ENCODE measurements at places on chromosomes 1 and 21.

- DNase-seq: no peak
Measured at GRCh38 chr1:67274623-67275325, 32.9 kb upstream of the IL12RB2 start.

- peak; percentile 55 for DNase-seq
Measured at GRCh38 chr1:8348777-8349472, 31.0 kb downstream of the SLC45A1 start.

DNA sequence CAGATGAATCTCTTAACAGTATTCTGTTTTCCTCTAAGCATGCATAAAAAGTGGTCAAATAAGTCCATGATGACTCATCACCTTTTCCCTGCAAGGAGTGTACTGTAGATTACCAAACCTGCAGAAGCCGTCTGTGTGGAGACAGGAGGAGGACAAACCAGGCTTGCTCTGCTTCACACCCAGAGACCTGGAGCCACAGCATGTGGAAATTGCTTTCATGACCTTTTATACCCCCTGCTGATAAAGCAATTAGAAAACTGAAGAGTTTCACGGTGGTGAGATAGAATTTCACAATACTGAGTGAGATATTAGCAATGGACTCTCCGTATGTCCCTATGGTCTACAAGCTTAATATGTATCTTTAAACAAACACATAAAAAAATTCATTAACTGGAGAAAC, 9.4 kb downstream of the CORT start:
- DNase-seq: no peak

DNA sequence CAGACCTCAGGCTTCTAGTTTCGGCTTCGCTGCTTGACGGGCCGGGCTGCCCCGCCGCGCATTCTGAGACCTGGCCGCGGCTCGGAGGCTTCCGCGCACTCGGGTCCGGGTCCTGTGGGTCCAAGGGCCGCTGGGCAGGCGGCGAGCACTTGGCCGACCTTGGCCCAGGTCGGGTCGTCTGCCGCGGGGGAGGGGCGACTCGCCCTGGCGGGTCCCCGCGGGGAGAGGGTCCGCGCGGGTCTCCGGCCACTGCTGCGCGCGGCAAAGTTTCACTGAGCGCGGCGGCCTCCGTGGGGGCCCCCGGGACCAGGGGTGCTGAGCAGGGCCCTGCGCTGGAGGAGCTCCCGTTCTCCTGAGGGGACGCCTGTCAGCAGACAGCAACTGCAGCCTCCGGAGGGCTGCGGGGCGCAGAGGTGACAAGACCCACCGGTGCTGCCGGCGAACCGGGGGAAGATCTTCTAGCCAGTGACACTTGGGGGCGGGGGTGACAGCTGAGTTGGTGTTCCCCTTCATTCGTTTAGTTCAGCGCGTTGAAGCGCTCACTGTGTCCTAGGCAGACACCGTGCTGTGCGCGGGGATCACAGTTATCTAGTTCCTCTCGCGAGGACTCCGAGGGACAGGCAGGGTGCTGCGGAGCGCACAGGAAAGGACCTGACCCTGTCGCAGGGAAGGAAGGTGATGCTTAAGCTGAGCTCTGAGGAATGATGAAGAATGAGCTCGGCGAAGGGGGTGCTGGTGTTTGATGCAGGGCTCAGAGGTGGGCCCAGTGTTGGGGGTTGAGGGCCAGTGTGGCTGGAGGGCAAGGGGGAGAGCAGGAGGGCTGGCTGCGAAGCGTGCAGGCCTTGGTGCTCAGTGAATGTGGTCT, 725 bp downstream of the MTFR1L start:
- peak; percentile 43 for DNase-seq

DNA sequence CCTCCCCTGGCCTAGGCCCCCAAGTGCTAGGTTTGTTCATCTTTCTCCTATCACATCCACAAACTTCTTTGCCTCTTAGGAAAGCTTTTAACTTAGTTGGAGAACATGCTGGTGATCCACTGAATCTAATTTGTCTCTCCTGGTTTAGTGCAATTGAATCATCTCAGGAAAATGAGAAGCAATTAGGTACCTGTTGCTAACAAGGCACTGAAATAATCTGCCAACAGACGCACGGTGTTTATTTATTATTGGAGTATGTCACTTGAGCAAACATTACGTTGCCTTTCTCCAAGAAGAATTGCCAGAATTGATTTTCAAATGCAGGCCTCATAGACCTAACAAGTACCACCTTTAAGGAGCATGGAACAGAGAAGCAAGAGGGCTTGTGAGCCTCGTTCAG, 309.4 kb downstream of the NFIA start:
- DNase-seq: no peak

DNA sequence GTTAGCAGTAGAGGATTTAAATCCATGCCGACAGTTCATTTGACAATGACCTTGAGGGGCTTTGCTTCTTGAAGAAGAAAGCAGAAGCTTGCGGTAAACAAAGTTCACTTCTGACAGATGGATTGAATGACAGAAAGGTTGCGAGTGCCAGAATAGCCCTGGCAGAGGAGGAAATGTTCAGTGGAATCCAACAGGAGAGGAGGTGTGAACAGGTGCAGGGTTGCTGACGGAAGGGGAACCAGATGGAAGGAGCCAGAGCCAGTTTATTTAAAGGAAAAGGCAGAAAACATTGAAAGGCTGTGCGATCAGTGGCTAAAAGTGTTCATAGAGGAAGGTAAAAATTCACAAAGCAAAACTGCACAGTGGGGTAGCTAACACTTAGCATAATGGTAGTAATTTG, 141.0 kb downstream of the SDCCAG8 start:
- no peak for DNase-seq

GRCh38 chr1:35881850-35882273, 1.1 kb upstream of the AGO1 start:
- no peak for DNase-seq

DNA sequence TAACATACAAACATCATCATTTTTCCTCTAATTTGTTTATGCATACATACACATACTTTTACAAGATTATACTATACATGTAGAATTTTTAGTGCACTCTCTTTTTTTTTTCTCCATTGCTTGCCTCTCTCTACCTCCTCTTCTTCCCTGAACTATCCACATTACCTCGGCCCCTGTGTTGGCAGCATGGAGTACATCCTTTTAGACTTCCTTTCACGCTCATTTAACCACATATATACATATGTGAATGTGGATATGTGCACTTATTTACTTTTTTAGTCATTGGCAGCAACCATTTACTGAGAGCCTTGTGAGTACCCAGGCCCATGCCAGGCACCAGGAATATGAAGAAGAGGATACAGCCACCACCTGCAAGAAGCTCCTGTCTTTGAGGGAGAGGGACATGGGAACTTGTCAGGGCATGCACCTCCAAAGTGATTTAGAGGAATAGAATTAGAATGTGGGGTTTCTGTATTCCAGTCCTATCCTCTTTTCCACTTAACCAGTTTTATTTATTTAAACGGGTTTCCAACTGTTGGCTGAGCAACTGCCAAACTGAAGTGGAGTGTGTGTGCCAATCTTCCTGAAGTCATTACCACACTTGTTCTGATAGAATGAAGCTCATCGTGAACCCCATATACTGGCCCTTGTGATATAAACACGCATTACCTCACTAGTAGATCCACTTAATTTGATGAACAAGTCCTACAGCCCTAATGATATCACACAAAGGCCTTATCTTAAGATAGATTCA, 212.6 kb downstream of the TNR start:
- no peak for DNase-seq

DNA sequence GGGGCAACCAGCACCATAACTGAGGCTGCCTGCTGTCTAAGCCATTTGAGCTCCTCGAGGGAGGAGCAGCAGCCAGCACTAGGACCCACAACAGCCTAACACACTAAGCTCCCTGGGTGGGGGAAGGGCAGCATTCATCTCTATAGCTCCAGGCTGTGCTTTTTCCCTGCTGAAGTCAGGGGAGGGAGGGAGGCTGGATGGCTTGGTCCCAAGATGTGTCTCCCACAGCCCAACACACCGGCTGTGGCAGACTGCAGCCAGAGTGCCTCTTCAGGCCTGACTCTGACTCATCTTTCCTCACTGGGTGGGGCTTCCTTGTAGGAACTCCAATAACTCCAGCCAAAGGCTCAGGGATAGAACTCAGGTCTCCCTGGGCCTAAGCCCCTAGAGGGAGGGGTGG, 296.3 kb downstream of the PRDM2 start:
- no peak for DNase-seq

DNA sequence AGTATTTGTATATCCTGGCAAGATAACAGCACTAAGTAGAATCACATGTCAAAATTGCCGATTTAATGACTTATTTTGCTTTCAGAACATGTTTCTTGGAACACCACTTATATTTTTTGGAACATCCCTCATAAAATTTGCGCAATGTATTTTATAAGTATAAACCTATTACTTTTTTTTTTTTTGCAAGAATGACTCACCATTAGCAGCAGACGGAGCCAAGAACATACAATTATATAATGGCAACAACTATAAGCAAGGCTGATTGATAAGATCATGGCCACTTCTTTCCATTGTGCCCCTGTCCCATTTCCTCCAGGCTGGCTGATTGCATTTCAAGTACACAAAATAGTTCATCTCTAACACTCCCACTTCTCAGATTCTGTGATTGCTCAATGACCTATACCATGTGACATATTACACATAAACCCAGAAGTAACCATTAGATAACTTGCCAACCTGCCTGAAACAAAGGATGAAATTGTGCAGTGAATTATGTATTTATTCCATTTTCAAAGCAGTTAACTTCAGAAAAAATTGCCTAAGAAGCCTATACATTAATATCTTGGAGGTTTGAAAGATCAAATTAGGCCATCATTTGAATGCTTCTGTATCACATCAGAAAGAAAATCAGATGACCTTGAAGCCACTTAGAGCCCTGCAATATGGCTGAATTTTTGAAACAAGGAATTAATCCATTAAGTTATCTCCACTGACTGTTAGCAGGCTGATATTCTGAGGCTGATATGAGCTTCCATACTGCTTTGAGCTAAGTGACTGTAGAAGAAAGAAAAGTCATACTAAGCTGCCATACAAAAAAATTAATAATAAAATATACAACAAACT, 77.8 kb upstream of the PRMT6 start:
- DNase-seq: no peak

DNA sequence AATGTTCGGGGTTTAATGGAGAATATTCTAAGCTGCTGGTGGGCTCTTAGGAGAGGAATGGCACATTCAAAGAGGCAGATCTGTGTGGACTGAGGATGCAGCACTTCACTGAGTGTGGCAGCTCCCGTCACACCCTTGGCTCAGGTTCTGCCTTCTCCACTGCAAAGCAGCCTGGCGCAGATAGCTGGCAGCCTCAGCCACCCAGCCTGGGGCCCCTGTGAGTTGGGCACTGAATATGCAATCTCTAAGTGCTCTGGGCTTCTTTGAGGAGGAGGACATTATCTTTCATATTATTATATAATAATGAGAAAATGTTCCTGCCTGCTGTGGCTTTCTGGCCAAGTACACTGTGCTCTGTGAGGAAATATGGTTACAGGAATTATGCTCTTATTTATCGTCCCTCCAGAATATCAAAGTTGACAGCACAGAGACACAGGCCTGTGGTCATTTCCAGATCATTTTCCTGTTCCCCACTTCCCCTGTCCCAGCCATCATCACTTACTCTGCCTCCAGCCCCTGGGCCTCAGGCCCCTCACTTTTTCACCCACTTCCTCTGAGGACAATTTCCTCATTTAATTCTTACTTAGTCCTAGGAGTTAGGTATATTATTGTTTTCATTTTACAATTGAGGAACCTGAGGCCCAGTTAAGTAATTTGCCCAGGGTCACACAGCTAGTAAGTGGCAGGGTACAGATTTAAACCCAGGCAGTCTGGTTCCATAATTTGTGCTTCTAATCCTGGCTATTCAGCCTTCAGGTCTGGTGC, 53.6 kb downstream of the MAB21L3 start:
- no peak for DNase-seq

DNA sequence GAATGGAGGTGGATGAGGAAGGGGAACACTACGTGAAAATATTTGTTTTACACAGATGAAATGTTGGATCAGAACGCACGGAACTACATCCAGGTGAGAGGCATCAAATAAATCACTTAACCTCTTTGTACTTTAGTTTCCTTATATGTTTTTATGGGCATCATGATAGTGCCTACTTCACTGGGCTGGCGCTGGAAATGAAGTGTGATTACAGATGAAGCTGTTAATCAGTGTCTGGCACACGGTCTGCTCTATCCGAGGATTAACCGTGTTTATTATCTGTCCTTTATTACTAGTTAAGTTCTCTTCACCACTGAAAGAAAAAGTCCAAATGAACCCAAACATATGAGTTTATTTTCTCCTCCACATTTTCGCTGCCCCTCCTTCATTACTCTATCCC, 96.0 kb upstream of the TRABD2B start:
- DNase-seq: no peak

DNA sequence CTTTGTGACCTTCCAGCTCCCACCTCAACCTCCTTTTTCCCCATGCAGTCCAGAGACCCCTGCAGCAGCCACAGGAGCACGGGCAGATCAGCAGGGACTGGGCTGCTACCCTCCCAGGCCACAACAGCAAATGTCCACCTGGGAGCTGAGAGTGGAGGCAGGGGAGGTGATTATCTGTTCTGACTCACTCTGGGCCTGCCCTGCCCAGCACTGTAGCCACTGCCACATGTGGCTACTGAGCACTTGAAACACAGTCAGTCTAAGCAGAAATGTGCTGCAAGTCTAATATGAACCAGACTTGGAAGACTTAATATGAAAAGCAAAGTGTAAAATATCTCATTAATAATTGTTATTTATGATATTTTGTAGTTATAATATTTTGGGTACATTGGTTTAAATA, 148.9 kb upstream of the VANGL1 start:
- no peak for DNase-seq

GRCh38 chr1:205319081-205320018, 2.2 kb downstream of the NUAK2 start:
- no peak for DNase-seq

- no peak for DNase-seq
Measured at GRCh38 chr1:177800400-177801088, 169.3 kb downstream of the SEC16B start.

GRCh38 chr21:21156957-21157356, 158.7 kb downstream of the NCAM2 start:
- no peak for DNase-seq

DNA sequence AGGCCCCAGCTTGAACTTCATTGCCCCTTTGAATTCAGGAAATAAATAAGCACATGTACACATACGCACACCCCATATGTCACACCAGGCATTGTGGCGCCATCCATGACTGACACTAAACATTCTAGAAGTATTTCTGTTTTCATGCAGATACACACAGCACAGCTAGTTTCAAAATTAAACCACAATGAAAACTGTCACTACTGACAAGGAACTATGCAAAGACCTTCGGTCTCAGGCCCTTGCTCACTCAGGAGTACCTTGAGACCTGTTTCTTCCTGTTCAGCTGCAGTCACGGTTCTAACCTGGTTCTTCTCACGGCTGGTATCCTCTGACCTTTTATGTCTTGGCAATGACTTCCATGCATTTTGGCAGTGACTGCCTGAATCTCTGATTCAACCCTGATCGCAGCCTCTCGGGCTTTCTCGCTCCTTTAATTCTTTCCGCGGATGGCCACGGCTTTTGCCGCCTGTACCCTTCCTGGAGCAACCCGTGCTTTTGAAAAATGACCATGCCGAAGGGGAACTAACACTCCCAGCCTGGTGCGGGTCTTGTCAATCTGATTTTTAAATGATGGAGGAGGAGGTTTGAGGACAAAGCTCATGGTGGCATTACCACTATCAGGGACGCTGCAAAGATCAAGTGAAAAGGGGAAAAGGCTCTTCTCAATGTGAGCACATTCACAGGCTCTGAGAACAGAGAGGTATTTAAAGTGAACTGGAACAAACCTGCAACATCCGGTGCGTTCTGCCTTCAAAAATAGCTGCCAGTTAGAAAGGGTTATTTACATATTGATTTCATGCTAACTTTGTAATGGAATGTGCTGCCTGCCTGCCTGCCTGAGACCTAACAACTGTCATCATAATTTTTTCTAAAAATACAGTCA, 384.6 kb downstream of the RRAGC start:
- DNase-seq: no peak
